ENCODE measurements at places on chromosomes 6 and 20. TPM values are rescaled to one million over a fixed set of nuclear protein-coding genes. Genes with fewer than 3 reads are reported as not detected.
A peak's percentile ranks its signal among the peaks of the same experiment; 100 is the strongest.

GRCh38 chr6:131430531-131430930 is 142.5 kb upstream of the ARG1 start:
- no peak for DNase-seq
- H3K36me3 ChIP-seq = no peaks in the 10 kb centered on the region
- no peaks in the 10 kb centered on the region for H3K4me1 ChIP-seq

DNA sequence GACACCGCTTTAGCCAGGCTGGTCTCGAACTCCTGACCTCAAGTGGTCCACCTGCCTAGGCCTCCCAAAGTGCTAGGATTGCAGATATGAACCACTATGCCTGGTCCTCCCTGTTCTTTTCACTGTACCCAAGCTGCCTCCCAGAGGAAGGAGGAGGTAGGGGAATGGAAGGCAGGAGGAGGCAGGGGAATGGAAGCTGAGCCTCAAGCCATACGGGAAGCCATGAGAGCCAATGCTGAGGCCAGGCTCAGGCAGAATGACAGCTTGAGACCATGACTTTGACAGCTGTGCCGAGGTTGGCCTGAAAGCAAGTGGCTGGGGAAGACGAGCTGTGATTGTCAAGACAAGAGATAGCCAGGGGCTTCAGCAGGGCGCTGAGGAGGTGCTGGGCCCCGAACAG is 13.6 kb upstream of the ZNF335 start:
- peaks cover 39% of the 10 kb centered on the region for H3K27me3 ChIP-seq
- no peak overlapping the region for H3K27ac ChIP-seq
- no peak overlapping the region for H3K4me3 ChIP-seq
- H3K36me3 ChIP-seq = no peaks in the 10 kb centered on the region

DNA sequence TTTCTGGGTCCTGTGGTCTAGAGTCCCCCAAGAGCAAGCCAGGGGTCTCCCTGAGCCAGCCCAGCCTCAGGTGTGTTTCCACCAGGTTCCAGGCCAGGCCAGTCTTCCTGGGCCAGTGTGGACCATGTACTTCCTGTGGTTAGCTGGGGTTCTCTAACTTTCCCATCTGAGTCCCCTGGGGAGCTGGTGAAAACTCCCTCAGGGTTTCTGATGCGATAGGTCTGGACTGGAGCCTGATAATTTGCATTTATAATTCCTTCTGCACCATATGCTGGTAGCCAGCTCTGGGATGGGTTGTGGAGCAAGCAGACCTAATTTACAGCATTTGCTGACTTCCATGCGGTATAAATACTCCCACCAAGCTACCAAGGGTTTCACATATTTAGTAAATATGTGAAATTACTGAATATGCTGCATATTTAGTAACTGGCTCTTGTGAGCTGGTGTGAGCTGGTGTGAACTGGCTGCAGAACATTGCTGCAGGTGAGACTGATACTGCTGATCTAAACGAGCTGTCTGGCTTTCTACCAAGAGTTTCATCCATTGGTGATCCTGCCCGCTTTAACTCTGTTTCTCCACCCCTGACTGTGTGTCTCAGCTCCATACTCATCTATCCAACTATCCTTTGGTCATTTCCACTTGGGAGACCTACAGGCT is 62.6 kb downstream of the RIN2 start:
- no peaks in the 10 kb centered on the region for H3K27me3 ChIP-seq
- H3K4me1 ChIP-seq = peaks cover 25% of the 10 kb centered on the region
- H3K4me3 ChIP-seq = no peak overlapping the region
- H3K27ac ChIP-seq = peak overlapping the region; percentile 1

DNA sequence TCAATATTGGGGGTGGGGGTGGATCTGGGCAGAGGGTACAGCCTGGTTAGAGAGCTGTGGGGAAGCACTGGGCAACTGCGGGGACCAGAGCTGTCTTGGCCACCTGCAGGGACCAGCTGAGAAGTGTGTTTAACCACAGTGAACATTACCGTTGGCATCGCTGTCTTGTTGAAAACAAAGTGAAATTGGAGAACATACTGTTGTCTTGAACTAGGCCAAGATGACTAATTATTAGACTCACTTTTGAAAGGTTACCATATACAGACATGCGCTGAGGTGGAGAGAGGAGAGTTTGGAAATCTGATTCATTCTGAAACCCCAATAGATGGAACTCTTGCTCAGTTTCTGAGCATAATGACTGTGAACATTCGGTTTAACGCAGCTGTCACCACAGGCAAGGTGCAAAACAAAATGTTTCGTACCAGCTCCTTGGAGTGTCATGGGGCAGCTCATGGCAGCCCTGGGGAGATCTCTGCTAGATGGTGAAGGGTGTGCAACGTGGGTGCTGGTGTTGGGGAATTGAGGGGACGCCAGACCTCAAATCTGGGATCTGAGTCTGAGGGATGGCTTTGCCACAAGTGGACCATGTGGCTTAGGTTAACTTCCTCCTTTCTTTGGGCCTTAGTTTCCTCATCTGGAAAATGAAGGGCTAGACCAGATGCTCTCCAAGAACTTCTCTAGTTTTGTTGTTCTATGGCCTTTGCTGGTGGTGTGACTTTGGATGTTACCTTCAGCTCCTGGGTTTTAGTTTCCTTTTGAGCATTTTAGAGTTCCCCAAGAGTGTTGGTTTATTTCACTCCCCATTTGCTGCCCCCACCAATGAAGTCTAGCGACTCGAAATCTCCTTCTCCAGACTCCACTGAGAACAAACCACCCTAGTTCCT is 24.6 kb upstream of the GTSF1L start:
- peak overlapping the region; percentile 67 for H3K27ac ChIP-seq
- H3K4me1 ChIP-seq = peaks cover 63% of the 10 kb centered on the region
- H3K27me3 ChIP-seq = no peaks in the 10 kb centered on the region
- H3K36me3 ChIP-seq = no peaks in the 10 kb centered on the region
- no peak for DNase-seq
- H3K4me3 ChIP-seq = no peak overlapping the region

DNA sequence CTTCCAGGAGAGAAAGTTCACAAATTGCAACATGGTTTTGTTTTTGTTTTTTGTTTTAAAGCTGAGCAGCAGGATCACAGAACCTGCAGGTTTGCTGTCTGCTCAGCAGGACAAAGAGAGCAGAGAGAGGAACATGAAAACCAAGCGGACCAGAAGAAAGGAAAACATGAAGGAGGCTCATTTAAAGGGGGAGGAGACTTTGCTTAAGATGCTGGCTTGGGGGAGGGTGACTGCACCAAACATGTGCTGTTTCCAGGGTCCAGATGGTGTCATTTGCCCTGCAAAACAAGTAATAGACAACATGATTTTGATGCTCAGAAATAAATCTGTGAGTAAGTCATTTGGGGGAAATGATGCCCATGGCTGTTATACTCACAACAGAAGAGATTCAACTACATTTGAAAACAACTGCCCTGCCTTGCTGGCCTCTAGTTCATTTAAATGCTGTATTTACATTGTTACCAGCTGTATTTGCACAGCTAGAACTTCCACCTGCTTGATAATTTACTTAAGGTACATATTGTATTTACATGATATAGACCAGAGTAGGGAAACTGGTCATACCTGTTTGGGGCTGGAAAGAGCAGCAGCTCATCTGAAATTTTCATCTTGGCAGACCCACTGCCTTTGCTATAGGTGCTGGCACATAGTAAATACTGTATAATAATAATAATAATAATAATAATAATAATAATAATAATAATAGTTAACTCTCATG is 32.2 kb upstream of the CHD6 start:
- no peak overlapping the region for H3K27ac ChIP-seq
- H3K4me3 ChIP-seq = no peak overlapping the region
- DNase-seq = no peak
- H3K36me3 ChIP-seq = no peaks in the 10 kb centered on the region

DNA sequence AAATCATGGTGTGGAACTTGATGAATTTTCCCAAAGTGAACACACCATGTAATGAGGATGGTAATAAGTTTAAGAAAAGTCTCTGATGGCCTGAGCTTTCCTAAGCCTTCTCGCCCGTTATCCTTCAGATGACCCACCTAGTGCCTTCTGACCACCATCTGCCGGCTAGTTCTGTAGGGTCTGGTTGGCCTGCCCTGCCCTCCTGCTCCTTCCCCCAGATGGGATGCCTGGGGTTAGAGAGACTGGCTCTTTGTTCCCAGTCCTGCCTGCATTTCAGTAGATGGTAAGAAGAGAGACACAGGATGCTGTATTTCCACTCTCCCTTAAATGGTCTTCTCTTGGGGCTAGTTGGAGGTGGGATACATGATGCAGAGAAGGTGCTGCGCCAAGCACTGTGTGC is 43.0 kb downstream of the TIAM2 start:
- no peaks in the 10 kb centered on the region for H3K4me1 ChIP-seq
- H3K4me3 ChIP-seq = no peak overlapping the region
- no peaks in the 10 kb centered on the region for H3K36me3 ChIP-seq
- H3K27me3 ChIP-seq = no peaks in the 10 kb centered on the region

GRCh38 chr6:24660105-24660504 is 6.6 kb downstream of the TDP2 start:
- H3K4me3 ChIP-seq = no peak overlapping the region
- no peak for DNase-seq
- no peaks in the 10 kb centered on the region for H3K36me3 ChIP-seq
- H3K4me1 ChIP-seq = peaks cover 36% of the 10 kb centered on the region

WFDC12 gene
- 0.73 TPM for total RNA-seq

SAMD10 gene
- total RNA-seq = 4.6 TPM

- H3K27ac ChIP-seq = no peak overlapping the region
- H3K4me1 ChIP-seq = no peaks in the 10 kb centered on the region
- H3K27me3 ChIP-seq = no peaks in the 10 kb centered on the region
- H3K4me3 ChIP-seq = no peak overlapping the region
- H3K36me3 ChIP-seq = no peaks in the 10 kb centered on the region
- DNase-seq = no peak
Observed at GRCh38 chr6:128403618-128404444, 116.6 kb downstream of the PTPRK start.

DNA sequence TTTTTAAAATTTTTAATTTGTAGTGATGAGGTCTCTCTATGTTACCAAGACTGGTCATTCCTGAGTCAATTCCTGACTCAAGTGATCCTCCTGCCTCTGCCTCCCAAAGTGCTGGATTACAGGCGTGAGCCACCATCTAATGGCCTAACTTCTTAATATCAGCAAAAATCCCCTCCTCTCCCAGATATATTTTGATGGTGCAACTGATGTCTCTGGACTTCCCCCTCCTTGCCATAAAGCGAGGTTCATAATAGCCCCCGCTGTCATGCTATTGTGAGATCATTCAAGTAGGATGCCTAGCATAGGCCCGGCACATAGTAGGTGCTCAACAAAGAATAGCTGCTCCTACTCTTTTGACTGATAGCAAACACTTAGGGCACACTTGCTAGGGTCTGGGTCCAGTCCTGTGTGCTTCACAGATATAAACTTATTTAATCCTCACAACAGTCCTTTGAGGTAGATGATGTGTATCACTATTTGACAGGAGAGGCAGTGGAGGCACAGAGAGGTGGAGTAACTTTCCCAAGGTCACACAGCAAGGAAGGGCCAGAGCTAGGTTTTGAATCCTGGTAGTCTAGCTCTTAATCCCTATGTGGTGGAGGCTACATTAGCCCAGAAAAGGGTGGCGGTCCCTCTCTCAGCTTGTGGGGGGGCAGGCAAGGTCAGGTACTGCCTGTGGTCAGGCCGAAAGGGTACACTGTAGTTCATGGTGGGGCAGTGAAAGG is 14.6 kb downstream of the SRC start:
- H3K36me3 ChIP-seq = no peaks in the 10 kb centered on the region
- H3K4me3 ChIP-seq = no peak overlapping the region
- DNase-seq = no peak

- no peaks in the 10 kb centered on the region for H3K27me3 ChIP-seq
- no peak overlapping the region for H3K4me3 ChIP-seq
- no peaks in the 10 kb centered on the region for H3K4me1 ChIP-seq
- no peaks in the 10 kb centered on the region for H3K36me3 ChIP-seq
Observed at GRCh38 chr6:80608881-80609280, 502.4 kb downstream of the BCKDHB start.

PSMB9 gene
- total RNA-seq = 67.9 TPM

- no peak for DNase-seq
- no peaks in the 10 kb centered on the region for H3K27me3 ChIP-seq
- peak overlapping the region; percentile 10 for H3K27ac ChIP-seq
Observed at GRCh38 chr20:62133051-62133845, 9.9 kb downstream of the PSMA7 start.

RRBP1 gene
- total RNA-seq = 201 TPM

GRCh38 chr6:137928286-137928685 is 61.2 kb downstream of the TNFAIP3 start:
- no peaks in the 10 kb centered on the region for H3K36me3 ChIP-seq
- H3K4me3 ChIP-seq = no peak overlapping the region
- no peak for DNase-seq
- peaks cover 36% of the 10 kb centered on the region for H3K4me1 ChIP-seq

DNA sequence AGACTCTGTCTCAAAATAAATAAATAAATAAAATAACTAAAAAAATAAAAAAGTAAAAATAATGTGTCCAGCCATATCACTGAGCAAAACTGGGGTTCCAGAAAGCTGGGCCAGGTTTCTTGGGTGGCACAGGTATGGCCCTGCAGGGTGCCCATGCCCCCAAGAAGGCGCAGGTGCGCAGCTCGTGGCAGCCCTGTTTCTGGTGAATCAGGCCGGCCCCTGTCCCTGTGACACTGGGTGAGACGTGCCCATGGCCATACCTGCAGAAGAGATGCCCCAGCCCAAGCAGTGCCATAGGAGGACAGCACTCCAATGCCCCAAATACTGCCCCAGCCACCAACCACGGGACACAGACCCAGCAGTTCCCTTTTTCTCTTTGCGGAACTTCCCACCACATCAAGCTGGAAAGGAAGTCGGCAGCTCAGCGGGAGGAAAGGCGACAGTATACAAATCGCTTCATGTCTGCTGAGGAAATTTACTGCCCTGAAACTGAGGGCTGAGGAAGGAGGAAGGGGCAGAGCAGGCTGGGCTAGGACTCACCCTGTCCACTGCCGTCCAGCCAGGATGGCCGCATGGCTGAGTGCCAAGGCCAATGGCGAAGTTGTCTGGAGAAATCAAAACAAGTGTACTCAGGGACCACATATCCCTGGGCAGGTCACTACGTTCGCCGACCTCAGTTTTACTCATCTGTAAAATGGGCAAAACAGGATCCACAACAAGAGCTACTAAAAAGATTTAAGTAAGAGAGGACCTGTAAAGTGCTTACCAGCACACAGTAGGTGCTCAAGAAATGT is 55.4 kb downstream of the PREX1 start:
- H3K4me3 ChIP-seq = no peak overlapping the region
- H3K4me1 ChIP-seq = peaks cover 13% of the 10 kb centered on the region
- H3K27me3 ChIP-seq = no peaks in the 10 kb centered on the region
- H3K36me3 ChIP-seq = no peaks in the 10 kb centered on the region

DNA sequence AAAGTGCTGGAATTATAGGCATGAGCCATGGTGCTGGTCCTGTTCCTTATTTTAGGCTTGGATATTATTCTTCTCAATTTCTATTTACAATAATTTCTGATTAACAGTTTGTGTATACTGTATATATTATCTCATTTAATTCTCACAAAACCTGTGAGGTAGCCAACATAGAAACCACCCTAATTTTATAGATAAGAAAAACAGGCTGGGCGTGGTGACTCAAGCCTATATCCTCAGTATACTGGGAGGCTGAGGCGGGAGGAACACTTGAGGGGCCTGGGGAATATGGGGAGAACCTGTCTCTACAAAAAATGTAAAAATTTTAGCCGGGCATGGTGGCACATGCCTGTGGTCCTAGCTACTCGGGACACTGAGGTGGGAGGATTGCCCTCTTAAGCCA is 3.8 kb upstream of the AFG1L start:
- H3K4me3 ChIP-seq = no peak overlapping the region
- H3K36me3 ChIP-seq = no peaks in the 10 kb centered on the region
- DNase-seq = no peak

Measured in left lung (tissue), 14 donors.